ENCODE measurements at places on chromosomes 12 and 14.

GRCh38 chr12:124115976-124116690 lies 143.1 kb downstream of the ZNF664 start:
- DNase-seq: no peak

- DNase-seq: no peak
Observed at GRCh38 chr14:98926801-98927200, 345.2 kb downstream of the BCL11B start.

GRCh38 chr12:5451251-5451650 lies 19.3 kb downstream of the NTF3 start:
- DNase-seq: no peak

GRCh38 chr14:102821252-102821651 lies 44.0 kb downstream of the TRAF3 start:
- DNase-seq: no peak

- DNase-seq: no peak
Observed at GRCh38 chr14:55427439-55427838, 13.0 kb downstream of the TBPL2 start.

GRCh38 chr14:104512061-104512460 lies 67.5 kb upstream of the C14orf180 start:
- DNase-seq: no peak

DNA sequence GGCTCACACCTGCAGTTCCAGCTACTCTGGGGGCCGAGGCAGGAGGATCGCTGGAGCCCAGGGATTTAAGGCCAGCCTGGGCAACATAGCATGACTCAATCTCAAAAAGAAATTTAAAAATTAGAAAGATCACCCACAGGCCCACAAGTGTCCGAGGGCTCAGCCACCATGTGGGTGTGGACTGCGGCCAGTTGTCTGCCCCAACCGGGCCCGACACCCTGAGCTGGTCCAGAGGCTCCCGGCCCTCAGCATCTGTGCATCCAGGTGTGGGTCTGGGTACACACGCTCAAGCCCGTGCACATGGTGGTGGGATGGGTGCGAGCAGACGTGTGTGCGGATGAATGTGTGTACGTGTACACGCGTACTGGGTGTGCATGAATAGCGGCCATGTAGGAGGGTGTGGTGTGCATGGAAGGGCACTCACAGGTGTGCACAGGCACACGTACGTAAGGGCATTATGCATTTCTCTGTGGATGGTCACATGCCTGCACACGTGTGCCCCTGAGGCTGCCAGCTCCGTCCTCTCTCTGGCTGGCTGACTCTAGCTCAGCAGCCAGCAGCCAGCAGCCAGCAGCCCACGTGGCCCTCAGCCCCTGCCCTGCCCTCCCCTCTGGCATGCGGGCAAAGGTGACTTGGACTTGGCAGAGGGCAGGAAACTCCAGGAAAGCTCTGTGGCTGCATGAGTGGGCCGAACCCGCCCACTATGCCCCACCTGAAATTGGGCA lies 23.3 kb upstream of the NUDT14 start:
- DNase-seq: no peak

- no peak for DNase-seq
Observed at GRCh38 chr12:6538420-6539313, 4.3 kb downstream of the GAPDH start.

DNA sequence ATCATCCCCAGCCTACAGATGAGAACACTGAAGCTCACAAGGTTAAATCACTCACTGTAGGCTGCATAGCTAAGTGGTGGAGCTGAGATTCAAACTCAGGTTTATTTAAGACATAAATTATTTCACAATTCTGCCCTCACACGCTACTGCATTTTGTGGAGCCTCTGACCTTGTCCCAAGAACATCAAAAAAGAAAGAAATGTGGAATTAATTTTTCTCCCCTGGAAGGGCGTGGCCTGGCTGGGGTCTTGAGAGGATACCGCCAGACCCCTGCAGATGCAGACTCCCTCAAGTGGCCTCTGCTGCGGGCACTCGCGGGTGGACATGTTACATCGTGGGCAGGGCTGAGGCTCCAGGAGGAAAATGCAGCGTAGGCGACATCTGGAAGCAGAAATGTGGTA lies 40.6 kb downstream of the LTBP2 start:
- no peak for DNase-seq

GRCh38 chr12:91982946-91983345 lies 162.7 kb downstream of the BTG1 start:
- DNase-seq: no peak

DNA sequence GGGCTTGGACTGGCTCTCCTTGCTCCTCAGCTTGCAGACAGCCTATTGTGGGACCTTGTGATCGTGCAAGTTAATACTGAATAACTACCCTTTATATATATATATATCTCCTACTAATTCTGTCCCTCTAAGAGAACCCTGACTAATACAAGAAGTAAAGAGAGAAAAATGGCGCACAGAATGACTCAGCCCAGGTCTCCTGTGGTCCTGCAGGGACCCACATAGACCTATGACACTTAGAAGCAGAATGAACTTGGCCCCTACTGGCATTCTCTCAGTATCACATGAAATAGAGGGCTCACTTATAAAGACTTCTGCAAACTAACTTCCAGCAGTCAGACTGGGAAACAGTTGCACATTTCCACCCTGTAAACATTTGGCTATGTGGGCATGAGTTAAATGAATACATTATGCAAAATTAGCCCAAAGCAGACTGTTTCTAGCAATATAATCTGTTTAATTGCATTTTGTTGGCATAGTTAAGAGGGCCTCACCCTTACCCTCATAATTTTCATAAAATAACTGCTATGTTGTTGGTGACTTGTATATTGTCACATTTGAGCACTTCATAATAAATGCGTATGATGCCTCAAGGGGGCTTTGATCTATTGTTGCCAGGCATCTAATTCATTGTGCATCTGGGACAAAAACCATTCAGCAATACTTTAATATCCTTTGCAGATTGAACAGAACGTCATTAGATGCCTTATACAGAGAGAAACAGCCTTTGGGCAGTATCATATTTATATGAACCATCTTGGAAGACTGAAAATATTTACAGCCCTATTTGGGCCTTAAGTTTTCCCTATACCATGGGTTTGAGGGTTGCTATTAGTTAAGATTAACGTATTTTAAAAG lies 349.7 kb upstream of the DIO2 start:
- DNase-seq: no peak

DNA sequence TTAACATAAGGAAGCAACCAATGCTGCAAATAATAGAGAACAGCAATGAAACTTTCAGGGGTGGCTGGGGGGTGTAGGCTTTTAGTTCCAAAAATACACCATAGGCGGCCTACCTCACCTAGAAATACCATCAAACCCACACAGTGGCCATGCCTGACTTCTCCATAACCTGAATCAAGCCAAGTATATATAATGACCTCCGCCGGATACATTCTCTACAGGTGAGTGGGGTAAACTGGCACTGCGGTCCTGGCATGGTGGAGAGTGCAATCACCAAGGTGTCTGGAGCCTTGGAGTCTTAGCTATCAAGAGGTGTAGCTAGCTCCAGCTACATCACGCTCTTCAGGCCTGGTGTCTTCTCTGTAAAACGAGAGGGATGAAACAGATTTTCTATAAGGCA lies 1.2 kb downstream of the ZBTB25 start:
- DNase-seq: no peak

DNA sequence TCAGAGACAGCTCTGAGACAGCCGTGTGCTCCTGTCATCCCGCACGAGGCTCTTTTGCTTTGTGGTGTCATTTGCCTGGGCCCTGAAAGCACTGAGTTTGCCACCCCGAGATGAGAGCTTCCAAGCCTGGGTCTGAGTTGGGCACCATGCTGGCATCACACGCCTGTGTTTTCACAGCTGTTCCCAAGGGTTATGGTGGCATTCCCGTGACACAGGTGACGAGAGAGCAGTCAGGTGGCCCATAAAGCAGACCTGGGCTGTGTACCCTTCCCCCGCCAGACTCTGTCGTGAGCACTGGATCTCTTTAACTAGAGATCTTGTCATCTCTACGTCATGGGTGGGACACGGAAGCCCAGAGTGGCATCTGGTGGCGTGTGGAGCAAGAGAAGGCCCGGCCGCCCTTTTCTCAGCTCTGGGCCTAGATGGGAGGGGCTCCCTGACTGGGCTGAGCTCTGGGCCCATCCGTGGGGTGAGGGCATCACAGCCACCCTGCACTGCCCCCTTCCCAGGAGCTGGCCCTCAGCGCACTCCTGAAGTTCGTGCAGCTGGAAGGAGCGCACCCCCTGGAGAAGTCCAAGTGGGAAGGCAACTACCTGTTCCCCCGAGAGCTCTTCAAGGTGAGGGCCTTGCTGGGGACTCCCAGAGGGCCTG lies 2.6 kb downstream of the NOC4L start:
- no peak for DNase-seq

GRCh38 chr12:88662961-88663360 lies 82.7 kb upstream of the KITLG start:
- DNase-seq: no peak

- no peak for DNase-seq
Observed at GRCh38 chr14:75800792-75801191, 139.7 kb downstream of the TTLL5 start.

- no peak for DNase-seq
Observed at GRCh38 chr12:123519141-123520001, 14.1 kb downstream of the RILPL1 start.

GRCh38 chr12:26340649-26341048 lies 145.3 kb downstream of the SSPN start:
- peak; percentile 20 for DNase-seq

GRCh38 chr14:105939810-105940508 lies 413.6 kb downstream of the TMEM121 start:
- no peak for DNase-seq

- no peak for DNase-seq
Observed at GRCh38 chr14:95474486-95474885, 42.0 kb downstream of the SYNE3 start.

DNA sequence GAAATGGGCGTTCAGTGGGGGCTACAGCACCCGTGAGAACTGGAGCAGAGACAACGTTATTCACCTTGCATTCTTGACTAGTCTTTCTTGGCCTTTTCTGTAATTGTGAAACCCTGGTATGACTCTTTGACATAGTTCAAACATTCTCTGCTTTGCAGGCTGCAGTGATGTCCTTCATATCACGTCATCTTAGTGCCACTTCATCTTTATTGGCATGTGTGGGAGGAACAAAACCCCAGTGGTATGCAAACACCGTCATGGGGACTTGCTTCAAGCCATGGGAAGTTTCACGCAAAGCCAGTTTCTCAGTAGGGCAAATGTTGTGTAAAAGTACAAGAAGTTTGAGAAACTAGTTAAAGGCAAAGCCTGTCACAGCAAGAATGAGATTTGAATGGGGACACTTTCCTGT lies 20.2 kb upstream of the DUSP16 start:
- no peak for DNase-seq

GRCh38 chr14:102629011-102629444 lies 36.6 kb downstream of the RCOR1 start:
- DNase-seq: peak; percentile 88

DNA sequence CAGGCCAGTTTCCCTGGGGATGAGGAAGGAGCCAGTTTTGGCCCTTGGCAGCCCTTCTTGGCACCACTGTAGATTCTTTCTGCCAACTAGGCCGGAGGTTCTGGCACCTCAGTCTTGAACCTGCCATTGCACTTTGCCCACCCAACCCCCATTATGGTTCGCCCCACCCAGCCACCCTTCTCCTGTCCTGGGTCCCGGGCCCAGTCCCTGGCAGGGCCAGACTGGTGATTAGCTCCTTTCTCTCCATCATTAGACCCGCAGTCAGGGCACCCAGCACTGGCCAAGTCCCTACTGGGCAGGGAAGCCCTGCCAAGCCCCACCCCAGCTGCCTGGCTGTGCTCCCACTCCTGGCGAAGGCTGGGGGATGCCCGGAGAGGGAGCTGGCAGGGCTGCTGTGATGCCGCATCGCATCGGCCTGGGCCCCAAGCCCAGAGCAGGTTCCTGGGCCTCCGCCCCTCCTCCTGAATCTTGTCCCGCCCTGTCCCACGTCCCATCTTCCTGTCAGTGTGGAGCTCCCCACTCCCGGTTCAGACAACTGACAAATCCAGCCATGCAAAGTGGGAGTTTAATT lies 9.8 kb downstream of the FAM222A start:
- no peak for DNase-seq

- DNase-seq: no peak
Observed at GRCh38 chr14:89422952-89423345, 5.9 kb upstream of the FOXN3 start.

GRCh38 chr12:127383281-127383680 lies 883.7 kb upstream of the TMEM132C start:
- DNase-seq: no peak

GRCh38 chr12:16347391-16348298 lies at the start of gene MGST1:
Gene MGST1 (plus strand): TSS chr12:16347645. CDS start chr12:16354253, 6,608 bp downstream.
- no peak for DNase-seq
